ENCODE measurements at places on chromosomes 2 and 18.

DNA sequence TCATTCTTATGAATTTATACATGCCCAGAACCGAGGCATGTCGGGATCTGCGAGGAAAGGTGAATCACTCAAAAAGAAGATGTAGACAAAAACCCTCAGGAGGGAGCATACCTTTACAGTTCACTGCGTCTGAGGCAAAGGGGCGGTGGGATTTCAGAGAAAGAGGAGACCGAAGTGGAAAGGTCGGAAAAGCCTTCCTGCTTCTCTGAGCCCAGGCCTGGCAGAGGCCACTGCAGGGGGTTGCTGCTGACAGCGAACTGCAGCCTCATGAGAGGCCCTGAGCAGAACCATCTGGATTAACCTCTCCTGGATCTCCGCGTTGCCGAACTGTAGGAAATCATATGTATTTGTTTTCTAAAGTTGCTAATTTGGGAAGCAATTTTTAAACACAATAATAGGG is 713.1 kb upstream of the SOX11 start:
- DNase-seq: no peak

GRCh38 chr2:167293172-167293781 is 405.0 kb downstream of the XIRP2 start:
- DNase-seq: no peak

DNA sequence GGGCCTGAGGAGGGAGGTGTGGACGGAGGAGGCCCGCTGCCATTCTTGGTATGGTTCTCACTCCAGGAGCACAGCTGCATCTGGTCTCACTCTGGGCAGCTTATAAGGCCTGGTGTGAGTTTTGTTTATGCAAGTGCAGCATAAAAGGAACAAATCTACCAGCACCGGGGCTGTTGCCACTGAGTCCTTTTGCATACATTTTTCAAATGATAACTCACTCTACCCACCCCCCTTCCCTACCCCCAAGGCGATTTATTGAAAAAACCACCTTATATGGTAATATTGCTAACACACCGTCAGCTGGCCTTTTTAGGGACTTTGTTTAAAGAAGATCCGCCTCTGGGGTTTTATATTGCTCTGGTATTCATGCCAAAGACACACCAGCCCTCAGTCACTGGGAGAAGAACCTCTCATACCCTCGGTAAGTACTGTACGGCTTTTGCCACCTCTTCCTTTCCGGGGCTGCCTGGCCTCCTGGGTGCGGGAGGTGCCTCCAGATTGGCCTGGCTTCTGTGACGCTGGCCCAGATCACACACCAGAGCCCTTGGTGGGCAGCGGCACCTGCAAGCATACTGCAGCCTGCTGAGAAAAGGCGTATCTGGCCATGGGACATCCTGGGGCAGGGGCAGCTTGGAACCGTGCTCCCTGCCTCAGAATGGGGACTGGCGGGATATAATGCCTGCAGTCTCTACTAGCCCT is at the start of gene ACTG2:
TSS of gene ACTG2 (plus strand) at position 378 of the 699 bp plus-strand sequence. CDS start 8,304 bp downstream, outside the sequence.
- no peak for DNase-seq

DNA sequence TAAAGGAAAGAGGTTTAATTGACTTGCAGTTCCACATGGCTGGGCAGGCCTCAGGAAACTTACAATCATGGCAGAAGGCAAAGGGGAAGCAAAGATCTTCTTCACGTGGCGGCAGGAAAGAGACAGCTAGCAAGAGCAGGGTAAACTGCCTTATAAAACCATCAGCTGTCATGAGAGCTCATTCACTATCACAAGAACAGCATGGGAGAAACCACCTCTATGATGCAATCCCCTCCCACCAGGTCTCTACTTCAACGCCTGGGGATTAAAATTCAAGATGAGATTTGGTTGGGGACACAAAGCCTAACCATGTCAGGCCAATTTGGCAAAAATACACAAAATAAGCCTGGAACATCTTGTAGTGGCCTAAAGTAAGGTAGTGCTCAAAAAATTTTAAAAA is 152.6 kb downstream of the COL6A3 start:
- no peak for DNase-seq

DNA sequence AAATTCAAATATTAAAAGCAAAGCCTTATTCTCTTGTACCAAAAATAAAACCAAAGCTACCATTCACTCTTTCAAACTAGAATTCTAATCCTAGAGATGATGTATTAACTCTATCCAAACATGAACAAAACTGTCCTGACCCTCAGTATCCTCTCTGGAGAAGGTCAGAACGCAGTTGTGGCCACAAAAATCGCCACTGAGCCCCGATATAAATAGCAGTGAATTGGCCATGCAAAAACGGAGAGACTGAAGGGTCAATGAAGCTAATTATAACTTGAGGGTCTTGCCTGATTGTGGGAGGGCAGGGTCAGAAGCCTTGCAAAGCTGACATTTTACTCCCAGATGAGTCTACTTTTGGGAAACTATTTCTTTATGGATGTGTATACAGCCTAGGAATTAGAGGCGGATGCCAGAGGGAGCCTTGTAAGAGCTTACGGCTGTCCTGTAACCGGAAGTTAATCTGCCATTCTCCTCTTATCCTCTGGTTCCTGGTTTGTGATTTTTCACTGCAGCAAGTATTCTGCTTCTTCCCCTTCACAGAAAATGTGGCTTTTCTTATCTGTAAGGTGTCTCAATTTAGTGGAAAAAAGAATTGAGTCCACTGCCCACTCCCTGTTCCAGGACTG is 28.1 kb downstream of the CAVIN2 start:
- DNase-seq: no peak

DNA sequence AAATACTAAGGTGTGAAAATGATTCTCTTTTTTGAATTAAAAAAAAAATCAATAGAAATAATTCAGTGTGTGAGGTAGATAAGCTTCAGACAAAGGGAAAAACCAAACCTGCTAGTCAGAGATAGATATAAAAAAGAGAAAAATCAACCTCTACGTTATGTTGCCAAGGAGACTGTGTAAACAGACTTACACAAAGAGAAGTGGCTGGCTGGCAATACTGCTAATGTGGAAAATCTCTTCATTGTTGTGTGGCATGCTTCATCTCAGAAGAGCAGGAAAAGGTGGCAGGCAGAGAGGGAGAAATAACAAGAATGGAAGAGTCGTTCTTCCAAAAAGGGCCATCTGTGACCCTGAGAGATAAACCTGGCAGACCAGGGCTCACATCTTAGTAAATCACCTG is 200.8 kb downstream of the SLC8A1 start:
- DNase-seq: no peak

DNA sequence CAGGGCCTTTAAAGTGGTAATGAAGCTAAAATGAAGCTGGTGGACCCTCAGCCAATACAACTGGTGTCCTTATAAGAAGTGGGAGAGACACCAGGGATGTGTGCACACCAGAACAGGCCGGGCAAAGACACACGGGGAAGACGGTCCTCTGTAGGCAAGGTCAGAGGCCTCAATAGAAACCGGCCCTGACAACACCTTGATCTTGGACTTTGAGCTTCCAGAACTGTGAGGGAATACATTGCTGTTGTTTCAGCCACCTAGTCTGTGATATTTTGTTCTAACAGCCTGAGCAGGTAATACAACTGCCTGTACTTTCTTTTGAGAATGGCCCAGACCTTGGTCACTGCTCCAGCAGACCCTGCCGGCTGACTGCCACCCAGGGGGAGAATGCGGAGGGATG is 65.6 kb upstream of the FZD7 start:
- no peak for DNase-seq

DNA sequence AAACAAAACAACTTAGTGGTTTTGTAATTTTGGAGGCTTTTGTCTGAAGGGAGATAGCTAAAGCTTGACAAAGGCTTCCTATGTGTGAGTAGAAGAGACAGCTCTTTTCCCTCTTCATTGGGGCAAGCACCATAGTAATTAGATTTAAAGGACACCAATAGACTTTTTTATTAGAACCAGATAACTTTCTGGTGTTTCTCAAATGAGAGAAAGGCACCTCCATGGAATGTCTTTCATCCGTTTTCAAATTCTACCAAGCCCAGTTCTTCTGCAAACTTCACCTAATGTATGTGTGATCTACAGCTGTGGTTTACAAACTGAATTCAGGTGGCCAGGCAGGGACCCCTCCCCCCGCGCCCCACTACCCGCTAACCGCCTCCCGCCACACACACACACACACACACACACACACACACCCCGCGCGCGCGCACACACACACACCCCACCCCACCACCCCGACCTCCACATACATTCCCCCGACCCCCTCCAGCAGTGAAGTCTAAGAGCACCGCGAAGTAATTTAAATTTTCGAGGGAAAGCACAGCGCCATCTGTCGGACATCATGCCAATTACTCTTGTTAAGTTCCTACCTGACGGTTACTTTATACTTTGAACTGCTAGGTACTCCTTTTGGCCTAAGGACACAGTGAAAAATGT is 31.6 kb upstream of the PPP1R1C start:
- DNase-seq: peak; percentile 61

DNA sequence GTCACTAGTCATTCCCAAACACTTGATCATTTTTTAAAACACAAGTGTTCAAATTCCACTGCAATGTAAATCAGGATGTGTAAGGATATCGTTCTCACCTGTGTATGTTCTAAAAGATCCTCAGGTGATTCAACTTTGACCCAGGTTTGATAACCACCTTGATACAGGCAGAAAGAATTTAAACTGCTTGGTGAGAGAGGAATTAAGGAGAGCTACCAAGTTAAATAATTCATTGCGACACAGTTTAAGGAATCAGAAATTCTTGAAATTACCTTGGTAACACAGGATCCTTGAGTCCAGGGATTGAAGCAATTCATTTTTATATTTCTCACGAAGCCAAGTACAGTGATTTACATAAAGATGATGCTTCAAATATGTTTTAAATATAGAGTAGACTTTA is 80.7 kb upstream of the EHBP1 start:
- DNase-seq: no peak

GRCh38 chr2:73839653-73840411 is 11.1 kb downstream of the STAMBP start:
- no peak for DNase-seq

- no peak for DNase-seq
These were observed 25.3 kb upstream of the RPL31 start for GRCh38 chr2:100976645-100977391.

GRCh38 chr18:46343931-46344372 is 239.8 kb downstream of the HAUS1 start:
- DNase-seq: peak; percentile 60

GRCh38 chr18:62788111-62788510 is 72.8 kb downstream of the PHLPP1 start:
- DNase-seq: no peak
